Vein endothelial cell (primary cell): ENCODE measurements at places on chromosomes 12 and 14. TPM values are rescaled to one million over a fixed set of nuclear protein-coding genes. Genes with fewer than 3 reads are reported as not detected.

Gene CFAP73
- not detected in 2 replicates for total RNA-seq

Gene FOXN4
- total RNA-seq = not detected in 2 replicates

Gene FBLN5
- total RNA-seq = 0.96 and 4.6 TPM in 2 replicates

Gene TSHR
- not detected in 2 replicates for total RNA-seq

Gene BIN2
- total RNA-seq = not detected in 2 replicates

Gene LIN7A
- total RNA-seq = under 0.01 and 0.19 TPM in 2 replicates

Gene SLC6A12
- not detected in 2 replicates for total RNA-seq

Gene CMA1
- total RNA-seq = not detected in 2 replicates

Gene MYO1H
- not detected in 2 replicates for total RNA-seq

Gene ADAM20
- 0.65 and 0.67 TPM in 2 replicates for total RNA-seq

Gene DICER1
- 42.8 and 46.3 TPM in 2 replicates for total RNA-seq

Gene ACVRL1
- 417 and 629 TPM in 2 replicates for total RNA-seq

Gene COX6A1
- 301 and 308 TPM in 2 replicates for total RNA-seq

Gene VRTN
- not detected in 2 replicates for total RNA-seq

Gene TAS2R8
- total RNA-seq = 0.33 TPM in 1 of 2 replicates, not detected in the other

Gene C12orf42
- not detected in 2 replicates for total RNA-seq

Gene GPR162
- total RNA-seq = 3.4 and 6.5 TPM in 2 replicates

Gene LACRT
- total RNA-seq = not detected in 2 replicates

Gene SVOP
- total RNA-seq = not detected in 2 replicates

Gene ASB2
- total RNA-seq = not detected in 2 replicates

Gene ZNF26
- total RNA-seq = 15.7 and 23.2 TPM in 2 replicates
